ENCODE measurements at places on chromosomes 5 and 9.

- no peak for DNase-seq
These were observed 53.3 kb downstream of the AOPEP start for GRCh38 chr9:94779693-94780290.

- DNase-seq, result peak; percentile 17
These were observed 89.4 kb downstream of the RGS7BP start for GRCh38 chr5:64595031-64595855.

- DNase-seq, result no peak
These were observed 435.4 kb upstream of the GRAMD2B start for GRCh38 chr5:125987677-125988255.

- DNase-seq, result no peak
These were observed 51.0 kb upstream of the FYB1 start for GRCh38 chr5:39270225-39270848.

DNA sequence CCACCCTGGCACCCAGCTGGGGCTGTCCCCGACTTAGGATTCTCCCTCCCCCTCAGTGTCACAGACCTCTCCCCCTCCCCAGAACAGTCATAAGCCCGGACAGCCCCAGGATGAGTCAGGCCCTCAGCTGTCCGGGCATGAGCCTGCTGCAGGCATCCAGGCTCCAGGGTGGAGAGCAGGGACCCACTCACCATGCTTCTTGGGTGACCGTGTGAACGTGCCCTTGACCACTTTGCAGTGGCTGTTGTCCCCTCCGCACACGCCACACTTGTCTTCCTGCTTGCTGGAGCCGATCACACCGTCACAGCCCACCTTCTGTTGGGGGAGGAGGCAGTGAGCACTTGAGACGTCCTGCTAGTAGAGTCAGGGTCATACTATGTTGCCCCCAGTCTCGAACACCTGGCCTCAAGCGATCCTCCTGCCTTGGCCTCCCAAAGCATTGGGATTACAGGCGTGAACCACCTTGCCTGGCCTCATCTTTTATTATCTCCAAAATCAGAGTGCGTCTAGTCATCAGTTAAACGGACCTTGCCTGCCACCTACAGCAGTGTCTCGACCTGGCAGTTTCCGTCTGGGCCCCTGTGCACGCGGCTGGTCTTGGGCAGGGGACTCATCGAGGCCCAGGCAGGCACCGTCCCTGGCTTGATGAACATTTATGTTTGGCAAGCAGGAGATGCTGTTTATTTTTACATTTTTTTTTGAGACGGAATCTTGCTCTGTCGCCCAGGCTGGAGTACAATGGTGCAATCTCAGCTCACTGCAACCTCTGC lies 72.6 kb downstream of the ZNF354C start:
- peak; percentile 4 for DNase-seq

GRCh38 chr9:134607971-134608370 lies 33.6 kb upstream of the COL5A1 start:
- peak; percentile 55 for DNase-seq

DNA sequence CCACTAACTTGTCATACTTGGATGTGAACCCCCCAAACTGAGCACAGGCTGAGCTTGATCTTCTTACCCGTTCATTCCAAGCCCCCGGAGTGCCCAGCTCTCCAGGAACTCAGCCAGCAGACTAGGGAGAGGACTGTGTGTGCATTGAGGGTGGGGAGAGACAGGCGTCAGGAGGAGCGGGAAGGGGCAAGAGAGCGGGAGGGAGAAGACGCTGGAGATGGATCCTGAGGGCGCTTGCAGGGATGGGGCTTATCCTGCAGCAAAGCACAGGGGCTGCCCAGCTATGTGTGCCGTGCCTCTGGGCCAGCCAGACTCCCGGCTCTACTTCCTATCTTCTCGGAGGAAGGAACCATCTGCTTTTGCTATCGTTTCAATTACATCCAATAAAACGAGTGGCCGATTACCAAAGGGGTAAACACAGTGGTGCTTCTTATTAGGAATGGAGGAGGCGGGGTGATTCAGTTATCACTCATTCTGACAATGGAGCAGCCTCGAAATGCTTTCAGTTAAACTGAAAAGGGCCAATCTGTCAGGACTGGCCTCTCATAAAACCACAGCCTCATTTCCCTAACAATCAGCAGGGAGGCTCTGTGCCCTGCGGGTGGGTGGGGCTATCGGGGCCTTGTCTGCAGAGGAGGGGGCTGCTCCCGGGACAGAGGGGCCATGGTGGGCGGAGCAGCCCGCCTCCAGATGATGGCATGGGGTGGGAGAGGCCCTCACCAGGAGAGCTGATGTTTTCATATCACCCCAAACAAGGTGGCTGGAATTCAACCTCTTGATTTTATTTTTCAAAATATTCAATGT lies 168.2 kb downstream of the DAB2IP start:
- peak; percentile 24 for DNase-seq

DNA sequence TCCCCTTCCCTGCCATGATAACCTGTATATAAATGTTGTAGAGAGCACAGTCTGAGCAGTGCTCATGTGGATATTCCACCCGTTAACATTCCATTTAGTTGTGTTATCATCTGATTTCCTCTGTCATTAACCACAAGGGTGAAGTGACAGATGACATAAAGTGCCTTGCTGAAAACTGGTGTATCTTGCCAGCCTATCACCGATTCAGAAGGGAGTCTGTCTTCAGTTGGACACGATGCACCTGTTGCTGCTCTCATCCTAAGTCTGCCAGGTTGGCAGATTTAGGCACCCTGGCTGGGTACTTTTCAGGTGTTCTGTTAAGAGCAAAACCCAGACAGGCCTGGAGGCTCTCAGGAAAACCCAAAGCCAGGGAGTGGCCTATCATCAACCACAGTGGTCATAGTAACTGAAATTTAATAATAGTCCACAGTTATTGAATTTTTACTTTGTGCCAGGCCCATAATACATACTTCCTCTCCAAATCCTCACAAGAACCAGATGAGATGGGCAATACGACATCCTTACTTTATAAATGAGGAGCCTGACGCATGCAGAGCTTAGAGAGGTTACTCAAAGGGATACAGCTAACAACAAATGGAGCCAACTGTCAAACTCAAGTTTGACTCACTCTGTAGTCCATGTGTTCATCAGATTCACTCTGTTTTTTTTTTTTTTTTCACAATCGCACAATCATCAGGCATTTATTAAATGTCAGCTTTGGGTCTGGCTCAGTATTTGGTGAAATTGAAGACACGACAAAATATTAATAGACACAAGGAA lies 100.7 kb upstream of the SPRY4 start:
- peak; percentile 66 for DNase-seq

GRCh38 chr9:124780757-124781151 lies 3.8 kb downstream of the OLFML2A start:
- no peak for DNase-seq

- DNase-seq, result peak; percentile 54
These were observed 248.6 kb upstream of the ANKRD55 start for GRCh38 chr5:56481428-56482357.

DNA sequence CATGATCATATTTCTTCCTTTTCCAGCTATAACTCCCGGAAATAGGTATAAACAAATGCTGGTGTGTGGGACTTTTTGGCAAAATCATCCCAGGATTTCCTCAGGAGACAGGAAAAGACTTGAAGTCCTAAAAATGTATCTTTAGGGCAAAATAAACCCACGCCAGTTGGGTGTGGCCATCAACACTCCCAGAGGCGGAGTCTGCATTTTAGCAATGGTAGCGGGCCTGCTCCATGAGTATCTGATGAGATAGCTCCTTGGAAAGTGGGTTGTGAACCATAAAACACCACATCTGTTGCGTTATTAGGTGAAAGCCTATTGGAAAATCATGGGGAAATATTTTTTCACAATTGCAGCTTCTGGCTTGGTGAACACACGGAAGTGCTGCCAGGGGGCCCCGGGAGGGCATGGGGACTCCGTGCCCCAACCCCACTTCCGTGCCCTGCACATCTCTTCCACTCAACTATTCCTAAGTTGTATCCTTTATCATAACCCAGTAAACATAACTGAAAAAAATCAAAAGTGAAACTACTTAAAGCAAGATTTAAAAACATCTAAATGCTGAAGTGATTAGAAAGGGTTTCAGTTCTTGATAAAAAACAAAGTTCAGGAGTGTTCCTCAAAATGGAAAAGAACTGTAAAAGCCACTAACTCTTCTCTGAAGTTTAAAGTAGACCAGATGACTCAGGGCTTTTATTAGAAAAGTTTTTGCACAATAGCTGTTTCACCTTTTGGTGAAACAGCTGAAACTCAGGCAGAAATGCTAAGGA lies 111.2 kb downstream of the LRRC70 start:
- peak; percentile 8 for DNase-seq

DNA sequence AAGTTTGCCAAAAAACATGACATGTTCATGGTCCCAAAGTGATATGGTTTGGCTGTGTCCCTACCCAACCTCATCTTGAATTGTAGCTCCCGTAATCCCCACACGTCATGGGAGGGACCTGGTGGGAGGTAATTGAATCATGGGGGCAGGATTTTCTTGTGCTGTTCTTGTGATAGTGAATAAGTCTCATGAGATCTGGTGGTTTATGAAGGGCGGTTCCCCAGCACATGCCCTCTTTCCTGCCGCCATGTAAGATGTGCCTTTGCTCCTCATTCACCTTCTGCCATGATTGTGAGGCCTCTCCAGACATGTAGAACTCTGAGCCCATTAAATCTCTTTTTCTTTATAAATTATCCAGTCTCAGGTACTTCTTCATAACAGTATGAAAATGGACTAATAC lies 322.1 kb downstream of the MED10 start:
- DNase-seq, result no peak

GRCh38 chr5:39159811-39160490 lies 59.4 kb downstream of the FYB1 start:
- DNase-seq, result no peak

- no peak for DNase-seq
These were observed 104.6 kb upstream of the SARDH start for GRCh38 chr9:133842721-133843227.

DNA sequence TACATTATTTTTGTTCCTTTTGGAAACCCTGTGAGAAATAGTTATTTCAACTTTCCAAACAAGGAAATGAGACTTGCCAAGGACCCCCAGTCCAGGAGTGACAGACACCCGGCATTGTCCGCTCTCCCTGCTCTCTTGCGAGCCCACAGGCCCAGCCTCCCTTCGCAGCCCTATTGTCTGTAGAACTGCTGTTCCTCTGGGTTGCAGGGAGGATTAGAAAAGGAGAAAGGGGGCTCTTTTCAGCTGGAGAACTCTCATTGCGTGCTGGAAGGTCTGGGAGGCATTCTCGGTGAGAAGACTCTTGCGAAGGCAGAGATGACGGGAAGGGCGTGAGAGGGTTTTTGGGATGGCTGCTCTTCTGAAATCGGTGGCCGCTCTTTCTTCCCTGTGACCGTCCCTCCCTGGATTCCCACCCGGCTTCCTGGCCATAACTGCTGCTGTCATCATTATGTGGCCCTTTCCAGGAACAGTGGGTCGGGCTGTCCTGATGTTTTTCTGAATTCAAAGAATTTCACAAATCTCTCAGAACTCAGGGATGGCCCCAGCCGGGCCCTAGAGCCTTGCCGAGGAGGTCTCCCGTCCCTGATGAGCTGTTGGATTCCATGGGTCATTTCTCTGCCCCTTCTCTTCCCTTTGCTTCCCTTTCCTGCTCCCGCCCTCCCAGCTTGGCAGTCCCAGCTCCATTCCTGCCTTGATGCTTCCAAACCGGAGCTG lies 29.8 kb downstream of the STC2 start:
- DNase-seq, result no peak

DNA sequence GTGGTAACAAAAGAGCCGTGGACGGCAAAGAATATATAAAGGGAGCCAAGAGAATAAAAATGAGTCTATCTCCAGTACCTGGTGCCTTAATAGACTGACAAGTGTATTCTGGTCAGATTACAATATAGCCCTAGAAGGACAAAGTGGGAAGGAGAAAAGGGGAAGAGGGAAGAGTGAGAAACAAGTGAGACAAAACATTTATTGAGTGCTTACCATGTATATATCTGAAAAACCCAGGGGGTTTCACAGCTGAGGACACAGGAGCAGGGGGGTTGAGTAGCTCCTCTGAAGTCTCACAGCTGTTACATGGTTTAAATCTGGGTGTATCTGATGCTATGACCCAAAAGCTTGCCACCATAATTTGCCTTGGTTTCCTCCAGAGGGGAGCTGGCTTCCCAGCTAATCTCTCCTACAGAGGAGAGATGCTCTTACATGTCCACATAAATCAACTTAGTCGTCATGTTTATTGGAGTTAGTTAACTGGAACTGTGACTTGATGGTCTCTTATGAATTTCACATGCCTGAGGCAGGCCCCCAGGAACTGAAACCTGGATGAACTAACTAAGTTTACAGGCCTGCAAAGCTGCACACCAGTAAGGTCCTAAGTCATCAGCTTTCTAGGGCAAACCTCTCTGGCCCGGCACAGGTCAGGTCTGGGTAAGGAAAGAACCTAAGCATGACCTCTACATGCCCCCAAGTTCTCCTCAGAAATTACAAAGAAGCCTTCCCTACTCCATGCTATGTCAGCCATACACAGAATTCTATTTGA lies 15.5 kb downstream of the SIL1 start:
- DNase-seq, result no peak

DNA sequence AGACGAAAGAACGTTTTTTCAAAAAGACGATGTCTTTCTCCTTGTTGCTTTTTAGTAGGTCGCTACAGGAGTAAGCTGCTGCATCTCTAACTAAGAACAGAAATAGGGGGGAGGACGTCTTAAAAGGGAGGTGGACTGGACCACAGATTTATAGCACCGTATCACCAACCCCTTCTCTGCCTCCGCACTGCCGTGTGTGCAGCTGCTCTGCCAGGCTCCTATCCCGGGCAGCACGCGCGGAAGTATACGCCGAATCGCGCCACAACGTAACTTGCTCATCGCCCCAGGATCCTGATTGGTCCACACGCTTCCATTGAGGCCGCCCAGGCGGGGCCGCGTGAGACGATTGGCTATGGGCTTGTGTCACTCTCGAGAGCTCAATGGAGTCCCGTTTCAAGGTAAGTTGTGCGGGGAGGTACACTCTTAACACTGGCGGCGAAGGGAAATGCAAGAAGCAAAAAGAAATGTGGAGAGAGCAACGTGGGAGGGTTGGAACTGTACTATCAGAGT lies at the start of gene ELAVL2:
Gene ELAVL2, minus strand, starts transcription at position 121 of the 510 bp plus-strand sequence. CDS start 64,006 bp downstream, outside the sequence.
- peak; percentile 63 for DNase-seq

DNA sequence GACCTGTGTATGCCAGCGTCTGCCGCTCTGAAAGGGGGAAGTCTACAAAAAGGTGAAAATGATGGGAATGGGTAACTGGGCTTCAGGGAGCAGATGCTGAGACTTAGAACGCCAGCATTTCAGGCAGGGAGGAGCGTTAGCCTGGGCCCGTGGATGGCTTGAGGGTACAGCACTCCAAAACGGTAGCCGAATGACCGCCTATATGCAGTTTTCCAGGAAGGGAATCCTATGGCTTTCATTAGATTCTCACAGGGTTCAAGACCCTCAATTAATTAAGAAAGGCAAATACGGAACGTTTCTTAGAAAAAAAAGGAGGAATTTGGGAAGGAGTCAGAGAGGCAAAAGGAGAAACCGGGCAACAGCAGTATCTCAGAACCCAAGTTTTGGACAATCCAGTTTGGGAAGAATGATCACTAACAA lies 639 bp downstream of the AMACR start:
- DNase-seq, result peak; percentile 24

DNA sequence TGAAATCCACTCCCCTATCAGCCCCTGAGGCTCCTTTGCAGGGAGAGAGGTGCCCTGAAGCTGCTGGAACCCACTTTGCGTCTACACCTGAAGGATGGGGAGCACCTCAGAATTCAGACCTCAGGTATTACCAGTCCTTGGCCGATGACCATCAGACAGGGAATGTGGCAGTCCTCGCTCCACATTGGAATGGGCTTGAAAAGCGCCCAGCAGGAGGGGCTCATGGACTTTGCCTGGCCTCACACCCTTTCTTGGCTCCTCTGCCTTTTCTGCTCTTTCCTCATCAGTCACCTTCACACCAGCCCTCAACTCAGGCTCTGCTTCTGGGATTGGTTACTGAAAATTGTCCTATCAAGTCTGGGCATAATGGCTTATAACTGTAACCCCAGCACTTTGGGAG lies 83.9 kb downstream of the BARX1 start:
- DNase-seq, result no peak

All from choroid plexus epithelial cell (primary cell).